ENCODE measurements at places on chromosomes 12 and 14.

DNA sequence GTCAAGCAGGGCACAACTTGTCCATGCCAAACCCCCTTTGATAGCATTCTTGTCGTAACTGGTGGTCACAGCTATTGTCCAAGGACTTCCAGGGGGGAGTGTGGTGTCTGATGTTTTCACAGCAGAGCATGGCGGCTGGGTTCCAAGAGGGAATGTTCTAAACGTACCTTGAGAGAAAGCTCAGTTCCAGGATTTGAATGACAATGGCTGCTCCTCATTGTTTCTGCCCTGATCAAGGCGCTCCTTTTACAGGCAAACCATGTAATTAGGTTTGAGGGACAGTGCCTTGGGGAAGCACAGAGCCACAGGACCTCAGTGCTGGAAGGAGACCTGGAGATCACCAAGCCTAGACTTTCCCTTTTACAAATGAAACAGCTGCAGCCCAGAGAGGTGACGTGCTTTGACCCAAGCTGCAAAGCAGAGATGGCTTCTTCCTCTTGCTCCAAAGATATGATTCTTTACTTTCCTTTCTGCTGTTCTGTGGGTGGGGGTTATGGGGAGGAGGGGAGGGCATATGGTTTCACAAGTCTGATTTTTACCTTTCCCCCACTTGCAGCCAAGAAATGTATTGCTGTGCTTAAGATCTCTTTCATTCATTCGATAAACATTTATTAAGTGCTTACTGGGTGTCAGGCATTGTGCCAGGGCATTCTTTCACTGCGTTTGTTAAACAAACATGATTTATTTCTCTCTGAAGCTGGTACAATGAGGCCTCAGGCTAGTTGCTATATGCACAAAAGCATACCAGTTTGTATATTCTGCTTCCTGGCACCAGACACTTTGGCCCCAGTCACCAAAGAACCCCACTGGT, 172.8 kb downstream of the KTN1 start:
- DNase-seq, result no peak

- no peak for DNase-seq
Observed at GRCh38 chr12:111454716-111455447, 49.2 kb downstream of the SH2B3 start.

DNA sequence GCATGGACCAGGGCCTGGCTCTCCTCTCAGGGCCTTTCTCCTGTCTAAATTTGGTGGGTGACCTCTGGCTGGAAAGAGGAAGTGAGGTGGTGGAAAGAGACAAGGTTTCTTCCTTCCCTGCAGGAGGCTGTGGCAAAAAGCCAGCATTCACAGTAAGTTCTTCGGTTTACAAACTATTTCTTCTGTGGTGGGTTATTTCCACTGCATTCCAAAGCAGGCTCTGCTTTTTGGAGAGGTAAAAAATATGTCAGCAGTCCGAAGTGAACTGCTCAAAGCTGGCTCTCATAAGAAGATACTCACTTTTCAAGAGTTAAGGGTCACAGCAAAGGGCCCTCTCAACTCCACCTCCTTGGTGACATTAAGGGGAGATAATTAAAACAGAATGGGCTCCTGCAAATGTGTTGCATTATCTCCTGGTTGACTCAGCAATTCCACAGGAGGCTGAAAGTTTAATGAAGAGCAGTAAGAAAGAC, 48.9 kb upstream of the POC1B start:
- no peak for DNase-seq

DNA sequence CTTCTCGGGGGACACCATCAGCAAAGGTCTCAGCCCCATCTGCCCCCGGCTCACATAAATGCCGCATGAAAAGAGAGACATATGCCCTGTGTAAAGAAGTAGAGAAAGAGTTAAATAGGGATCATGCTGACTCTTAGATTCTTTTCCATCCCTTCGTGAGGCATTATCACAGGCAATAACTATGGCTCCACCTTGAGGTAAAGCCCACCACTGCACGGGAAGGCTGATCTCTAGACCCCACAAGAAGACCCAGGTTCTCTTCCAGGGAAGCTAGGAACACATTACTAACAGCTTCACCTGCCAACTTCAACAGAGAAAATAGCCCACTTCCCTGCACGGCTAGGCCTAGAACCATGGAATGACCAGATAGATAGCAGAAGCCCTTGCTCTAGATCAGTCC, 14.1 kb upstream of the NOP2 start:
- no peak for DNase-seq

GRCh38 chr12:124259154-124260066, 35.5 kb upstream of the RFLNA start:
- no peak for DNase-seq

DNA sequence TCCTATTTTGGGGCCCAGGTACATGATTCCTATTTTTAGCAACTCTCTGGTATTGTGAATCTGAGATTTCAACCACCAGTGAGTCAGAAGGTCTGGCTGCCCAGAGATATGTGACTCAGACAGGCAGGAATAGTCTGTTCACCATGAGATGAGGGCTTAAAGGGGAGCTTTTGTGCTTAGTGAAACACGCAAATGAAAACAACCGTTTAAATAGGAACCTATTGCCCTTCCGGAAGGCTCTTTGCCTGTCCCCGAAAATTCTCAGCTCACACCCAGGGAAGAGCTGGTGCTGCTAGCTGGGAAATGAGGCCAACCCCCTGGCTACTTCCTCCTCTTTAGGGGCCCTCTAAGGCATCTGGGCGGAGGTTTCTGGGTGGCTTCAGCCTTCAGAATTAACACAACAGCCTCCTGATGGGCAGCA, 283.6 kb downstream of the CACNA1C start:
- peak; percentile 16 for DNase-seq

- DNase-seq, result no peak
Observed at GRCh38 chr12:27064397-27065342, 17.7 kb downstream of the C12orf71 start.

DNA sequence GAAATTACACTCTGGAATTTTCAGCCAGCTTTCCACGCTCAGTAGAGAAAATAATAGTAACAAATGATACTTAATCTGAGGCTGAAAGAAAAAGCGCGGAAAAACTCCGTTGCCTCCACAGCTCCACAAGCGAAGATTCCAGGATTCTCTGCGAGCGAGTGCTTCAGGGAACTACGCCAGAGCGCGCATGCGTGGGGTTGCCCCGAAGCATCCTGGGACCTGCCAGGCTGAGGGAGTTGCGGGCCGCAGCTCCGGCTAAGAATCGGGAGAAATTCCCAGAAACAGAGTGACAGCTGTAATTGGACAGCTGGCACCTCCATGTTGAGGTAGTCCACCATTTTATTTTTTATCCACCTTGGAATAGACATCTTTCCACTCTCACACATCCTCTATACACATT, 12.0 kb upstream of the TTC5 start:
- DNase-seq, result no peak

DNA sequence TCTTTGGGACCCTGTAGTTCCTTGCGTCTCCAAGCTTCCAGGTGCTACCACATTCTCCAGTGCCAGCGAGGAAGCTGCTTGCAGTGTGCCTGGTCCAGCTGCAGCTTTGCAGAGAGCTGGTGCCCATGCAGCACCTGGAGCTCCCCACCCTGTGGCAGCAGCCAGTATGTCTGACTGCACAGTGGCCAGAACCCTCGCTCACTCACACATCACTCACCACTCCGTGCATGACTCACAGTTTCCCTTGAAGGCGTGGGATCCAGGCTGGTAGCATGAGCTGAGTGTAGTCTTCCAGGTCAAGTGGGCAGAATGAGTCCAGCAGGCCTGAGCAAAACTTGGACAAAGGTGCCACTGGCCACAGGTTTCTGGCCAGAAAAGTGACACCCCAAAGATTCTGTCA, 33.6 kb downstream of the SDR9C7 start:
- no peak for DNase-seq

DNA sequence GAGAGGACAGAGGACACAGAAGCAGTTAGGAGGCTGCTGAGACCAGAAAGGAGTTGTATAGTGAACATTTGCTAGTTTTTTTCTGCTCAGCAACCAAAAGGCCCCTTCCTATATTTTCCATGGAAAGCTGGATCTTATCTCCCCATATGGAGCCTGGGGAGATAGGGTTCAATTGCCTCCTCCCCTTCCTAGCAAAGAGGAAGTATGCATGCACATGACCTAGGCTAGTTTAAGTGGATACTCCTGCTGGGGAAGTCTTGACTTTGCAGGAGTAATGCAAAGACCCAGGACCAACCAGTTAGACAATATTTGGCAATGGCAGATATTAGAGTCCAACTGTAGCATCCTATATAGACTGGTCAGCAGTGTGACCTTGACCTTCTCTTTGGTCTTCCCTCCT, 15.1 kb downstream of the CHD8 start:
- no peak for DNase-seq

DNA sequence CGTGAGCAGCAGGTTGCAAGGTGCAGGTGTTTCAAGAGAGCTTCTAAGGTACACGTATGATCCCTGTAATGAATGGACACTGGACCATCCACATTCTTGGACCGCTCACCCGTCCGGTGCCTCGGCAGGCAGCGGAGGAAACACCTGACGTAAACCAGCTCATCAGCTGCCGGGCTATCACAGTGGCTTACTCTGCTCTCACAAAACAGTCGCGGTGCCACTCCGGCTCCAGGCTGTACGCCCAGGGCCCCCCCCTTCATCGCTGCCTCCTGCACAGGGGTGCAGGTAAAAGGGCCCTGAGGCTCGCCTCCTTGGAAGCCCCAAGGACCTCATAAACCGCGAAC, 436 bp downstream of the VPS33A start:
- DNase-seq, result no peak

GRCh38 chr12:65192963-65193516, 23.7 kb downstream of the LEMD3 start:
- DNase-seq, result no peak

DNA sequence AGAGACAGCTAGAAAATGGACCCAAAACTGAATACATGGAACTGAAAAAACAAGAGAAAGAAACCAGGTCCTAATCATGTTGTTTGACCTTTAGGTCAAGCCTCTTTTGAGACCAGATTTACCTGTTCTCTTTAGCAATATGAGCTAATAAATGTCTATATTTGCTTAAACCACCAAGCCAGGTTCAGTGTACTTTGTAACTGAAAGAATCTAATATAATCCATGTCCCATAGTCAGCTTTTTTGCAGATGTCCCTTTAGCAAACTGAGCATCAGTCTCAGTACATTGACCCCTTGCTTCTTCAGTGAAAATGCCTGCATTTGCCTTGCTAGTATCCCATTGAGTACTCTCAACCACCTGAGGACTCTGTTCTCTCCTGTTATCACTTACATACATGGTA, 61.7 kb downstream of the PLCZ1 start:
- no peak for DNase-seq

- DNase-seq, result no peak
Observed at GRCh38 chr12:98483621-98484503, 31.5 kb upstream of the TMPO start.

GRCh38 chr14:74977164-74977900, 21.9 kb upstream of the PGF start:
- DNase-seq, result no peak

All from CD8-positive, alpha-beta T cell (primary cell).